Stimulated activated CD4-positive, alpha-beta T cell treated with anti-CD3 and anti-CD28 coated beads, Interleukin-2, amount 100 ng/mL, for 24 hours (primary cell): ENCODE measurements at places on chromosomes 3 and 15.

- DNase-seq, result no peak
Measured at GRCh38 chr3:28718074-28718849, 369.6 kb upstream of the AZI2 start.

DNA sequence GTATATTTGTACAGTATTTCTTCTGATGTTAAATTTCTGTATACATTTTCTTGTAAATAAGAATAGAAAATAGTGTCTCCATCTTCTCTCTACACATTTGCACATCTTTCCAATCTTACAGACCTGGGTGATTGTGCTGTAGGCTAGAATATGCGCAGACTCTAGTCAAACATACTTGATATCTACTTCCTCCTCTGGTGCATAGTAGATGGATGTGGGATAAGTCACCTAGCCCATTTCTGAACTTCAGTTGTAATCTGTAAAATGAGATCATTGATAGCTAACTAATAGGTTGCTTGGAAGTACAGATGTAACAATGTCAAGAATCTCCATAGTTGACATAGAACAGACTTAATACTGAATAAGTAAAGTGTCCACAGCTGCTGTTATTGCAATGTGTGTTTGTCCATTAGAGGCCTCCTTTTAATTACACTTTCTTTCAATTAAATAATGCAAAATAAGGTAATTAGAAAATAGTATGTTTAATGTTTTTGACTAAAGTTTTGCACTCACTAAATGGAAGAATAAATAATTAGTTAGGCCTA is 46.7 kb downstream of the ALCAM start:
- no peak for DNase-seq

DNA sequence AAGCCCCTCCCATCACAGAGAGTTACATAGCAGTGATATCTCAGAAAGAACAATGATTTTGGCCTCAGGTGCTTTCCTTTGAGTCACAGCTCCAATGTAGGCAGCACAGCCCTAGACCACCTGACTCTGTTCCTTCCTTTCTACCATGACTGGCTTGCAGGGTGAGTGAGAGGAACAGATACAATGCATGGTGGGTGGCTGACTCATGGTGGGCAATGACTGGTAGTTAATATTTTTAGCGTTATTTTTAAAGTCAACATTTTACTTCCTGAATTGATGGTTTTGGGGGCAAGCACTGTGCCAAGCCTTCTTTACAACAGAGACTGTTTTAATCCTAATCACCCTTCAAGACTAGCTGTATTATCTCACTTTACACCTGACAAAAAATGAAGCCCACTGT is 32.8 kb upstream of the ST3GAL6 start:
- no peak for DNase-seq

DNA sequence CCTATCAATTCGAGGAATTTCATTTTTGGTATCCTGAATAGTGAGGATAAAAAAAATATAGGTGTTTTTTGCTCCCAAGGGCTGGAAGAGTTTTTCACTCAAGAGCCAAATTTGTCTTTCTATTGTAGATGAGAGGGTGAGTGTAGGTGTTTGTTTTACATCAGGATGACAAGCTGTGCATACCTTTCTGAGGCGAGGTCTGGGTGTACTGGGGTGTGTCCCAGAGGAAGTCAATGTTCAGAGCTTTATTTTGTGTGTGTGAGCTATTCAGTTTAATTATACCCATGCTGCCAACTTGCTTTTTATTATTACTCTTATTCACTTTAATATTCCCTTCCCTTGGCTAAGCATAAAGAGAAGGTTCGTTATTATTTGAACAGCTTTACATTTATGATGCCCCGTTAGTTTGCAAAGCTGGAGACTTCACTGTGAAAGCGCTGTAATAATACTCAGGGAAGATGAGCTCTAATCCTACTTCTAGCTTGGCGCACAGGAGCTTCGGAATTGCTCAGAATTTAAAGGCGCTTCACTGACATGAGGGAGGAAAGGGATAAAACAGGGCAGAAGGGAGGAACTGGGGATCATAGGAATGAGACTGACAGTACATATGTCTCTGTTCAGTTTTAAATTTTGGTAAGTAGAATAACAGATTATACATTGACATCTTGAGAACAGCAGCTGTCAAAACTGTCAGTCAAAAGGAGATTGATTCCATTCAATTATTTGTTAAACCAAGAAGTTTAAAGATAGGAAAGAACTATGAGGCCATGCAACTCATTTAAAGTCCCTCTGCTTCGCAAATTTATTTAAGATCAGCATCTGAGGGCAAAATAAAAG is 117.7 kb upstream of the TP63 start:
- no peak for DNase-seq

- no peak for DNase-seq
Measured at GRCh38 chr3:98755601-98756000, 7.5 kb upstream of the ST3GAL6 start.

GRCh38 chr3:45212095-45212468 is 14.0 kb downstream of the TMEM158 start:
- no peak for DNase-seq

- no peak for DNase-seq
Measured at GRCh38 chr15:82613747-82614146, 33.4 kb downstream of the CPEB1 start.

- no peak for DNase-seq
Measured at GRCh38 chr3:134080761-134081160, 51.0 kb upstream of the SLCO2A1 start.

- DNase-seq, result no peak
Measured at GRCh38 chr3:31165399-31165860, 271.0 kb upstream of the GADL1 start.

DNA sequence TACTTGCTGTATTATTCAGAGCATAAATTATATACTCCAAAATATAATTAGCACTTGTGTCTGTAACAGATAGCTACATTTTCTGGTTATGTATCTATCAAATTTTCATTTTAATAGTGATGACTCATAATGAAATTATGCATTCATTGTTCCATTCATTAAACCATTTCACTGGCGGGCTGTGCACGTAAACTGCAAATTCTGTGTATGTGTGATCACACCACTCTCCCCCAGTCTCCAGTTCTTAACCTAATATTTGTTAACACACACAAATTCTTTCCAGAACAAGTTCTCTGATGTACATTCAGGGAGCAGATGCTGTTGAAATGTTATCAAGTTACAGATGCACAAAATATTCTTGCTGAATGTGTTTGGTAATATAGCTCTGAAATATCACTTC is 3.8 kb upstream of the KCNMB2 start:
- no peak for DNase-seq

GRCh38 chr3:163056874-163057497 is 1560.4 kb downstream of the OTOL1 start:
- peak; percentile 10 for DNase-seq

GRCh38 chr3:183339461-183340086 is 86.5 kb downstream of the B3GNT5 start:
- DNase-seq, result no peak

GRCh38 chr15:65212097-65212496 is 824 bp upstream of the CILP start:
- DNase-seq, result peak; percentile 50

DNA sequence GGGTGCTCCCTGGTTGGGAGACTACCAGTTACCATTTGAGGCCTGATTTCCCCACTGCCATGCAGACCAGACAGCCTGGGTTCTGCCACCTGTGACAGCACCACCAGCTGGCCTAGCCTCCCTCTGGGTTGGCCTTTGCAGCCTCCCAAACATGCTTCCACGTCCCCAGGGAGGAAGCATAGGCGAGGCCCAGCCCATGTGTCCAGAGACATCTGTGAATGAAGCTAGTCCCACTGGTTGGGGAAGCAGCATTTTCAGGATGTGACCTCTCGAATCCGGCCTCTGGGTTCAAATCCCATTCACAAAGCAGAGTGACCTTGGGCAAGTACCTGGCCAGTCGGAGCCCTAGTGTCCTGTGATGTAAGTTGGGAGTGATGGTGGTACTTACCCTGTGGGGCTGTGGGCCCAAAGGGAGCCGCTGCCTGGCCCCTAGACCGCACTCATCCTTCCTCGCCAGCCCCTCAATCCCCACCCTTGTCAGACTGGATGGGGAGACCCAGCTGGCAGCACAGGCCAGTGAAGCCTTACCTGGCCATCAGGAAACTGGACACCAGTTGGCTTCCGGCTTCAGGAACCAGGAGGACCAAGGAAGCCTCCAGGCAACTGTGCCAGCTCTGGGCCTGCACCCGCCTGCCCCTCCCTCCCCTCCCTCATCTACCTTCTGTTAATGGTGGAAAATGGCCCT is 6.0 kb downstream of the KLF15 start:
- DNase-seq, result no peak

DNA sequence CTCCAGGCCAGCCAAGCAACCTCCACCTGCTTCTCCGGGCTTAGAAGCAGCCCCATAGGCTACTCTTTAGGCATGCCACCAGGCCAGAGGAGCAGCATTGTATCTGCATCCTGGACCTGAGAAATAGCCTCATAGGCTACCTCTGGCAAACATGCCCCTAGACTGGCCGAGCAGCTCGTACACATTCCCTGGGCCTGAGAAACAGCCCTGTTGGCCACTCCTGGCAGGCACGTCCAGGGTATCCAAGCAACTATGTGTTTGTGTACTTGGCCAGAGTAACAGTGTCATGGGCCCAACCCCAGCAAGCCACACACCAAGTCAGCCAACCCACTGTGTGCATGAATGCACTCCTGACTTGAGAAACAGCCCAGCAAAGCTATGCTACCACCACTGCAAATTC is 498.7 kb upstream of the CDIN1 start:
- no peak for DNase-seq

GRCh38 chr15:46518381-46518780 is 883.6 kb downstream of the SQOR start:
- DNase-seq, result no peak

GRCh38 chr3:179949412-179949811 is 87.3 kb downstream of the PEX5L start:
- DNase-seq, result no peak

GRCh38 chr3:100743535-100743934 is 34.2 kb downstream of the TFG start:
- no peak for DNase-seq

- DNase-seq, result no peak
Measured at GRCh38 chr3:170728181-170728580, 141.8 kb downstream of the RPL22L1 start.

GRCh38 chr3:121995161-121996137 is 26.6 kb downstream of the ILDR1 start:
- DNase-seq, result peak; percentile 27

GRCh38 chr15:79492065-79492464 is 59.9 kb downstream of the MINAR1 start:
- DNase-seq, result no peak

GRCh38 chr3:141259821-141260629 is 28.4 kb downstream of the PXYLP1 start:
- DNase-seq, result no peak

DNA sequence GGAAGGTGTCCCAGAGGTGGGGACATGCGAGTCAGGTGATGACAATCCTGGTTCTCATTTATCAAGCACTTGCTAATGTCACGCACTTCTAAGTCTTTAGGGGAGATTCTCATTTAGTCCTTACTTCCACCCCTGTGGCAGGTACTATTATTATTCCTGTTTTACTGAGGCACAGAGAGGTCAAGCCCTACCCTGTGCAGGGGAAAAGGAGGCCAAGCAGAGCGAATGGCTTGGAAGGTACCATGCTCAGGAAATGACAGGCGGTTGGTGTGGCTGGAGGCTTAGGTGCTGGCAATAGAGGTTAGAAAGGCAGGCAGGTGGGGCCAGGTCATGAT is 268.9 kb downstream of the UACA start:
- no peak for DNase-seq

- DNase-seq, result no peak
Measured at GRCh38 chr3:110384601-110385000, 687.0 kb upstream of the NECTIN3 start.

DNA sequence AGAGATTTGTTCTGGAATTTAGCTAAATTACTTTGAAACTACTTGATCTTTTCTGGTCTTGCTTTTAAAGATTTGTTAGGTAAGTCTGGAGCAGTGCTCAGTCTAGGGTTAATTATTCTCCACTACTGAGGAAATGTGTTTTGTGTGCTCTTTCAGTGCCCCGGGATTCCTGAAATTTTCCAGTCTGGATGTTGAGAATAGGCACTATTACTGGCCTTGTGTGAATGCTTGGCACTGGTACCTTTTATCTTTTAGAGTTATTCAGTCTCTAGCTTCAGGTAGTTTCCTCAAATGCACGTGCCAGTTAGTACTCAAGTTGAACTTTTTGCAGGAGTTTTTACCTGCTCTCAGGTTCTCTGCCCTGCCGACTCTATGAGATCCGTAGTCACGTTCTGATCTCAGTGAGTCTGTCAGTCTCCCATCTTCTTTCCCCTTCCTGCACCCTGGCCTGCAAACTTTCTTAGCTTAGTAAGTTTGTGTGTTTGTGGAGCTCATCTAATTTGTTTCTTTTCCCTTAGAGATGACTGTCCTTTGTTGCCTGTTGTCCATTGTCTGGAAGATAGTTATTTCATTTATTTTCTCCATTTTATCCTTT is 39.5 kb downstream of the TCF12 start:
- DNase-seq, result no peak

GRCh38 chr15:53962646-53963561 is 15.3 kb upstream of the UNC13C start:
- DNase-seq, result peak; percentile 40

DNA sequence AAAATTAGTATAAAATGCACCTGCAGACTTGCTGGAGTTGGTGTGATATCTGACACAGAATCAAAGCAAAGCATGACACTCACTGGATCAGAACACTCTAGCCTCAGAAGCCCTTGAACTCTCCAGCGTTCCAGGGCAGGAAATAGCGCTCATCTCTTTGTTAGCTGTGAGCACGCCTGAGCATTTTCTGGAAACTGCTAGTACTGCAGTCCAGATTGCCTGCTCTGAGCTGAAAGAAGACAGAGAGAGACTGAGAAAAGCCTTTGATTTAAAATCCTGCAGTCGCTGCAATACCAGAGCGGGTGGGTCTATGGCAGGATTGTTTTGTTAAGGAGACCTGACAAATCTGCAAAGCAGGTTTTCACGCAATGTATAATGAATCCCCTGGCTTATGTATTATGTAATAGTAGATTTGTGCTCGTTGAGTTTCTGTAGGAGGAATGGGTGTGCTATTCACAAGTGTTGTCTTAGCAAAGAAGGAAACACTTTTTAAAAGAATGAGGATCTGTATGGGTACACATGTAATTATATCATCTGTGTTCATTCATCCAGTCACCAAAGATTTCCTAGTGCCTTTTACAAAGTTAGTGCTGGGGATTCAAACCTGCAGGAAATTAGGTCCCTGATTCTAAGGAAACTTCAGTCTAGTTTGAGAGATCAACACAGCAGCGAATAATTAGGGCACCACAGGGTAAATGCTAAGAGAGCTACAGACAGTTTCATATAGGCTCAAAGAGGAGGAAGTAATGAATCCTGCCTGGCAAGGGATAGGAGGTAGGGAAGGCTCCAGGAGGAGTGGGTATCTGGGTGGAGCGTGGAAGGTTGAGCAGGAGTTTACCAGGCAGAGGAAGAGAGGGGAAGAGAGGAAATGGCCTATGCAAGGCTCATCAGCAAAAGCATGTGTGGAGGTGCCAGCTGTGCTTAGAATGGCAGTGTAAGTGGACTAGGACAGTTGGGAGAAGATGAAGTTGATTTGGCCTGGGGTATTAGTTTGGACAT is 26.1 kb upstream of the MGLL start:
- no peak for DNase-seq

GRCh38 chr3:183534249-183534648 is 21.3 kb downstream of the KLHL6 start:
- DNase-seq, result no peak
